ENCODE measurements at places on chromosomes 2 and 18.

- no peak for DNase-seq
These were observed 150.2 kb upstream of the SATB2 start for GRCh38 chr2:199607914-199608313.

- no peak for DNase-seq
These were observed 72.9 kb downstream of the C1QL2 start for GRCh38 chr2:119085613-119086012.

GRCh38 chr18:35010993-35011392 is 30.2 kb upstream of the MAPRE2 start:
- DNase-seq, result no peak

- no peak for DNase-seq
These were observed 22.9 kb downstream of the TGIF1 start for GRCh38 chr18:3472681-3473544.

GRCh38 chr2:57943315-57943714 is 103.3 kb upstream of the VRK2 start:
- DNase-seq, result no peak

DNA sequence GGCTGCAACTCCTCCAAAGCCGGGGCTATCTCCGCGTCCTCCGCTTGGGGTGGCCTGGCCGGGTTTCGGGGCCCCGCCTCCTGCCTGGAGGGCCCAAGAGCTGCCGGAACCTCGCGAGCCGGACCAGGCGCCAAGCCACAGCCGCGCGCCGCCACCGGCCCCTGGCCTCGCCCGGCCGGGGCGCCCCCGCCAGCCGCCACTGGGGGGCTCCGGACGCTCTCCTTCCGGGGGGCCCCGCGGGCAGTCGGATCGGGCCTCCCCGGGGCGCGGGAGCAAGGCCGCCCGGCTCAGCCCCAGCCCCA is 17.4 kb upstream of the HAAO start:
- no peak for DNase-seq

DNA sequence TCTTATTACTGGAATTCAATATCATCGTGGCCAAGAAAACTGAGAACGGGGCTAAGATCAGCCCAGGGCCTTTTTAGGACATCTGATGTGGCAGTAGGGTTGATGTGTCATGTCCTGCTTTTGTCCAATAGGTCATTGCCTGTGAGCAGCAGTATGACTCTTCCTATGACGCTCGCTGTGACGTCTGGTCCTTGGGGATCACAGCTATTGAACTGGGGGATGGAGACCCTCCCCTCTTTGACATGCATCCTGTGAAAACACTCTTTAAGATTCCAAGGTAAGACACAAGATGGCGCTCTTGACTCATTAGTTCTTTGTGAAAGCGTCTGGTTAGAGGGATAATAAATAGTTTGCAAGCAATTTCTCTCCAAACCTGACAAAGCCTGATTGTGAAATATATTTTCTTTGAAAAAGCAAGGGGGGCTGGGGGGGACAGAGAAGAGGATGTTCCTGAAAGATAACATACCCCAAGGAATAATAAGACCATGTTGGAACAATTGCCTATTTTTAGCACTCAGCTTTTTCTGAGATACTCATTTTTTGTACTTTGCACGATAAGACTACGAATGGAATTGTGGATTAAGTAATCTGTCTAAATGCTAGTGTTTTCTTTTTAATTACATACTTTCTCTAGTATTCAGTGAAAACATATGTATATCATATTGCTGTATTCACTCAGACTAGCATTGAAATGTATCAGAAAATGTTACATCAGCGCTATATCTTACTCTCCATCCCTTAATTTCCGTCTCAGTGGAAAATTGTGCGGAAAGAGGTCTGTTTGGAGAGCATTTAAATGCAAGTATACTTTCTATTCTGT is 58.1 kb downstream of the MYO3B start:
- DNase-seq, result peak; percentile 45

- peak; percentile 8 for DNase-seq
These were observed 615.6 kb upstream of the SOX11 start for GRCh38 chr2:5076599-5076998.

DNA sequence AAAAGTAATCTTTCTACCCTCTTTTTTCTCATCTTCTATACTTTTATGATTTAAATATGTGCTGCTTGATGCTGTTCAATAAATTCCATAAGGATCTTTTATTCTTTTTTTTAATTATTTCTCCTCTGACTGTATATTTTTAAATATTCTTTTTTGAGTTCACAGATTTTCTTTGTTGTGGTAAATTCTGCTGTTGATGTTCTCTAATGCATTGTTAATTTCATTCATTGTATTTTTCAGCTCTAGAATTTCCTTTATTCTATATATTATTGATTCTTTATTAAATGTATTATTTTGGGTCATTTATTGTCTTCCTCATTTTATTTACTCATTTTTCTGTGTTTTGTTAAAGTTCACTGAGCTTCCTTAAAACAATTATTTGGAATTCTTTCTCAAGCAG is 260.9 kb downstream of the ZNF804A start:
- no peak for DNase-seq

GRCh38 chr2:112004253-112004645 is 50.8 kb upstream of the TMEM87B start:
- no peak for DNase-seq
